CD8-positive, alpha-beta T cell (primary cell): ENCODE measurements at places on chromosomes 5 and 9. TPM values are rescaled to one million over a fixed set of nuclear protein-coding genes. Genes with fewer than 3 reads are reported as not detected.
A peak's percentile ranks its signal among the peaks of the same experiment; 100 is the strongest.

- DNase-seq, result no peak
Observed at GRCh38 chr5:145660897-145661640, 174.1 kb downstream of the PRELID2 start.

GRCh38 chr5:493119-493701 lies 31.0 kb downstream of the SLC9A3 start:
- DNase-seq, result no peak

IRX2 gene
- not detected for total RNA-seq

- no peak for DNase-seq
Observed at GRCh38 chr5:122126756-122127321, 2.5 kb upstream of the ZNF474 start.

- no peak for DNase-seq
Observed at GRCh38 chr5:92969781-92970237, 611.2 kb downstream of the NR2F1-AS1 start.

TMC1 gene
- not detected for total RNA-seq

DNA sequence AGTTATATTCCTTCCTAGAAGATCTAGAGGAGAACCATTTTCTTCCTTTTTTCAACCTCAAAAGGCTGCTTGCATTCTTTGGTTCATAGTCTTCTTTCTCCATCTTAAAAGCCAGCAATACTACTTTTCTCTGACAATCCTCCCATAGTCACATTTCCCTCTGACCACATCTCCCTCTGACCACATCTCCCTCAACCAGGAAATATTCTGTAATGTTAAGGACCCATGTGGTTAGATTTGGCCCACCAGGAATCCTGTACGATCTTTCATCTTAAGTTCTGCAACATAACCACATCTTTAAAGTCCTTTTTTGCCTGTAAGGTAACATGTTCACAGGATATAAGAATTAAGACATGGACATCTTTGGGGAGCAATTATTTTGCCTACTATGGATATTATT lies 179.4 kb upstream of the SPEF2 start:
- DNase-seq, result no peak

- DNase-seq, result no peak
Observed at GRCh38 chr9:95037789-95038521, 279.6 kb downstream of the FANCC start.

DNA sequence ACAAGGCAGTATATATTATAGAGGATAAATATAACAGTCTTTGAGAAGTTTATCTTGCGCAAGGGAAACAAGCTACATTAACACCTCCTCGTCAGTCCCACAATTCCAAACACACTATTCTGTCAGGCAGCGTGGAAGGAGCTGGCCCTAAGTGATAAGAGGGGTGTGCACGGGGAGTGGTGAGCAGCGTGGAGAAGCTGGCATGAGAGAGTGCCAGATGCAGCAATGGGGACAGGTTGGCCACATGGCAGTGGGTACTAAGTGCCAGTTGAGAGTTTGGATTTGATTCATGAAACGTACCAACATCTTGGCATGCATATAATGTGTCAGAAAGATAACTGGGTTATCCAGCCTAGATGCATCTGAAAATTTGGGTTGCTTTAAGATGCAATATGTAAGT lies 460.2 kb downstream of the ICE1 start:
- DNase-seq, result no peak

- DNase-seq, result no peak
Observed at GRCh38 chr5:96638561-96638960, 23.6 kb upstream of the CAST start.

DNA sequence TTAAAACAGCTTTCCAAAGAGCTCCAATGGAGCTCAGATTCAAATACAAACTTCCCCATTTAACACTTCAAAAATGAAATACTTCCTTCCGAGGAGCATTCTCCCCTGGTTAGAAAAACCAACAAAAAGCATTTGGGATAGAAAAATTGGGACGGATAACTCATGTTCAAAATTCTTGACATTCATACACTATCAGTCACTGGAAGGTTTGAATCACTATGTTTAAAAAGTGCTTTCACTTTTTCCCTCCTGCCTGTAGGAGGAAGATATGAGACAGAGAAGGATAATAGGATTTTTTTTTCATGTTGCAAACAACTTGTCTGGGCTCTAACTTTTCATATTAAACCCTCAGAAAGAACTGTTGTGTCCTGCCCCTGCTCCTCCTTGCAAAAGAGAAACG lies 412.0 kb downstream of the ACTL7B start:
- DNase-seq, result no peak

GRCh38 chr5:1751026-1751863 lies 48.4 kb downstream of the MRPL36 start:
- no peak for DNase-seq

SIT1 gene
- total RNA-seq, result 11.6 TPM

DNA sequence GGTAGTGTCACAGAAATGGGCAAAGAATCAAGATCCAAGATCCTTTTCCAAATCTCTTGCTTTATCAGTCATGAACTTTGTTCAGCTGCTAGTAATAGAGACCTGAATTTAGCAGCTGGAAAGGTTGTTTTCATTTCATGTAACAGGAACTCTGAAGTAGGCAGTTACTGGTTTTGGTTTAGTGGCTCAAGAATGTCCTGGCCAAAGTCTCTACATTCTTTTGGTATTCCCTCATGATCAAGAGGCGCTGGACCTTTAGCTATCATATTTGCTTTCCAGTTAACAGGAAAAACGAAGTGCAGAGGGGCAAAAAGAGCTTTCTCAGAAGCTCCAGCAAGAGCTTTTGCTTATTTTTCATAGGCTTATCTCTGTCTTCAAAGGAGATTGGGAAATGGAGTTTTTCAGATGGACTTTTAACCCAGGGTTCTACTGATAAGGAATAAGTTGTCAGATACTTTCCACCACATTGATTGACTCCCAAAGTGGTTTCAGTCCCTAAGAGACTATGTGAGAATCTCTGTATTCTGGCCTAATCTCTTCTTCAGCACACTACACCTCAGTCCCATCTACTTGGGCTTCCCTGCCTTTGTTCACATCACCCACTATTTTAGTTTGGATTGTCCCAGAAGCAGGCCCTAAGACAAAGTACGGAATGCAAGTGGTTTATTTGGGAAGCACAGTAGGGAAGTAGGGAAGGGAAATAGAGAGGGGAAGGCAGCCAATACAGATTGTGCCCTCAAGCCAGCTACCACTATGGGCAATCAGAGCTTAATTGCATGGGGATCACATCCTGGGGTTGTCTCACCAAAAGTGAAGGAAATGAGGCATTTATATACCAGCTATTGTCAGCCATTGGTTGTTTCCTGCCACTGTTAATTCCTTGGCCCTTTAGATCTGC lies 359.3 kb downstream of the LRRC70 start:
- DNase-seq, result no peak

- DNase-seq, result no peak
Observed at GRCh38 chr5:106258591-106259125, 1412.1 kb downstream of the EFNA5 start.

DNA sequence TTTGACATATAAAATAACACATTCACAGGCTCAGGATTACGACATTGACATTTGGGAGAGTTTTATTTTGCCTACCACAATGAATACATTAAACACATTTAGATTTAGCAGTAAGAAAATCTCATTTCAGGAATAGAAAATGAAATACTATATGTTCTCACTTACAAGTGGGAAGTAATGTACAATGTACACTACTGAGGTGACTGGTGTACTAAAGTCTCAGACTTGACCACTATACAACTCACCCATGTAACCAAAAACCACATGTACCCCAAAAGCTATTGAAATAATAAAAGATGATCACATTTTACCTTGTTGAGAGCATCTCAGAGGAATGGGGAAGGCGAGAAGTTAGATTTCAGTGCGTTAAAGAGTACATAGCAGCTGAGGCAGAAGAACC lies 1202.4 kb upstream of the SEMA6A start:
- no peak for DNase-seq

SNCAIP gene
- total RNA-seq, result not detected

DNA sequence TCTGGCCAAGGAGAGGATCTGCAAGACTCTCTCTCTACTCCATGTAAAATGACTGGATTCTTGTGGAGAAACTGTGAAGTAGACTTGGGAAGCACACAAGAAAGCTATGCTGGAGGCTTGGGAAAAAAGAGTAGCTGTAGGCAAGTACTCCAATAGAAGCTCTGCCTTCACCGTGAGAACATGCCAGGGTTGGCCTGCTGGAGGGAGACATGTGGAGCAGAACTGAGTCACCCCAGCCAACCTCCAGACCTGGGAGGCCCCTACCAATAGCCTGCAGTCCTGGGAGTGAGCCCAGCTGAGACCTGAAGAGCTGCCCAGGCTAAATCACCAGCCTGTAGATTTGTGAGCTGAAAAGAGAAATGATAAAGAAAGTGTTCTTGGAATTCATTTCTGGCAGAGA lies 66.6 kb downstream of the DEPDC1B start:
- DNase-seq, result no peak

- DNase-seq, result no peak
Observed at GRCh38 chr9:81851340-81851739, 76.9 kb upstream of the SPATA31D4 start.

DNA sequence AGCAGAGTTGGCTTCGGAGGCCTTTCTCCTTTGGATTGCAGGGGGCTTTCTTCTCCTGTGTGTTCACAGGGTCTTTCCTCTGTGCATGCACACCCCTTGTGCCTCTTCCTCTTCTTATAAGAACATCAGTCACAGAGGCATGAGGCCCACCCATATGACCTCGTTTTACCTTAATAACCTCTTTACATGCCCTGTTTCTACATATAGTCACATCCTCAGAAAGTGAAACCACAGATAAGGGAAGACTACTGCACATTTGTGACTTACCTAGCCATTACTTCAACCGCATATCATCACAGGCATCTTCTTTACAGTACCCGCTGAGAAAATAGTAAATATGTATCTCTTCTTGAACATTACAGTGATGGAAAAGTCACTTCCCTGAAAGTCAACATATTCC lies 204.9 kb upstream of the TARS1 start:
- DNase-seq, result no peak

NHP2 gene
- total RNA-seq, result 48.8 TPM

DNA sequence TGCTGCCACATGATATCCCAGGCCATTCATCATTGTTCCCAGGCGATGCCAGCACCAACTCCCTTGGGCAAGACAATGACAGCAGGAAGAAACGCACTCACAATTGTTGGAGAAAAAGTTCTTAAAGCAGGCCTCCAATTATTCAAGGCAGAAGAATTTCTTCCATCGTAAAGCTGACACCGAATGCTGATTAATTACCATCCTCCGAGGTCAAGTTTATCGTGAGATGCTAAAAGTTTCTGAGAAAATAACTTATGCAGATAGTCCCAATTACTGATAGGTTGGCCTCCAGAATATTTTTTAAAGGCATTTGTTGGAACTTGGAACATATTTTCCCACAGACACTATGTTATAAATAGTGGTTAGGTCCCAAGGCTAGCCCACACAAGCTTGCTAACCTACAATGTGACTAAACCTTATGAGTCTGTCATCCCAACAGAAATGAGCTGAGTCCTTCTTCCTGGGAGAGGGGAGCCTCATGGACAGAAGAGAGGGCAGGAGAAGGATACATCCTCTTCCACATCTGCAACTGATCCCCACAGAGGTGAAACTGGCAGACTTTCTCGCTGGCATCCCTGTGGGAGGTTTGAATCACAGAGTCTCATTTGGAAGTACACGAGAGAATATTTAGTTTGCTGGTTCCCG lies 202.4 kb upstream of the TBC1D2 start:
- DNase-seq, result no peak

LRRC19 gene
- total RNA-seq, result not detected

PKD2L2 gene
- not detected for total RNA-seq

ENTREP1 gene
- not detected for total RNA-seq

- no peak for DNase-seq
Observed at GRCh38 chr5:110623874-110624273, 102.6 kb downstream of the TMEM232 start.

GRCh38 chr5:54610197-54610944 lies 92.8 kb downstream of the SNX18 start:
- peak; percentile 29 for DNase-seq

DNA sequence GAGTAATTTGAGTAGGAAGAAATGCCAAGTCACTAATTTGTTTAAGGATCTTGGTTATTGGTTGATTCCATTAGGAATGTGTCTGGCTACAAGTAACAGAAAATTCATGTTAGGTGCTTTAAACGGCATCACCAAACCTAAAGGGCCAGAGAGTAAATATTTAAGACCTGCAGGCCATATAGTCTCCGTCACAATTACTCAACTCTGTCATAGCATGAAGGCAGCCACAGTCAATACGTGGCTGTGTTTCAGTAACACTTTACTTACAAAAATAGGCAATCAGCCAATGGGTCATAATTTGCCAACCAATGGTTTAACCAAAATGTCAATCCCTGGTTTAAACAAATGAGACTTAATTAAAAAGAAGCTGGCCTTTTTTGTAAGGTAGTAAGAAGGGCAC lies 98.5 kb downstream of the ARL15 start:
- DNase-seq, result no peak

GRCh38 chr5:154238776-154239481 lies 48.4 kb downstream of the GALNT10 start:
- no peak for DNase-seq

- no peak for DNase-seq
Observed at GRCh38 chr5:178940569-178941360, at the start of gene ZNF454. Gene ZNF454, plus strand, starts transcription at chr5:178941198. Its CDS starts 1,594 bp downstream, at chr5:178942792.

DNA sequence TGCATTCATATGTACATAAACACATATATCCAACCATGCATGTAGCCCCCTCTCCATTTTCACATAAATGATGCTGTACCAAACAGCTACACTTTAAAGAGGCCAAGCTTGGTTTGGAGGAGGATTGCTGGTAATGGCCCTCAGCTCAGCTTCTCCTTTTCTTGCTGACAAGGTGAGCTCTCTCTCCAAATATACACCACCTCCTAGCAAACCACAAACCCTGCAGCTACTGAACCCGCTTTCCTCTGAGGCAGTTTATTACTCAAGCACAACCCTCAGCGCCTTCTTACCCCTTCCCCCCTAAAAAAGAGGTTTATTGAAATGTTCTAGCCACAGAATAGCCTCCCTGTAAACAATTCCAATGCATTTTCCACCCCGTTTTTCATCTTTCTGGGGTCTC lies 54.0 kb downstream of the ALG2 start:
- no peak for DNase-seq

GAPVD1 gene
- 81.0 TPM for total RNA-seq

DNA sequence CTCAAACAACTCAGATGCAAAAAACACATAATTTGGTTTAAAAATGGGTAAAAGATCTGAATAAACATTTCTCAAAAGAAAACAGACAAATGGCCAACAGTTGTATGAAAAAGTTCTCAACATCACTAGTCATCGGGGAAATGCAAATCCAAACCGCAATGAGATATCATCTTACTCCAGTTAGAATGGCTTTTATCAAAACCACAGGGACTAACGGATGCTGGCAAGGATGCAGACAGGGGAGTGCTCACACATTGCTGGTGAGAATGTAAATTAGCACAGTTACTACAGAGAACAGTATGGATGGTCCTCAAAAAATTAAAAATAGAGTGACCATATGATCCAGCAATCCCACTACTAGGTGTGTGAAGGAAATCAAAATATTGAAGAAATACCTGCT lies 589.1 kb upstream of the ADAMTS16 start:
- no peak for DNase-seq

NIM1K gene
- total RNA-seq, result 0.46 TPM

ADRB2 gene
- 7.6 TPM for total RNA-seq

DNA sequence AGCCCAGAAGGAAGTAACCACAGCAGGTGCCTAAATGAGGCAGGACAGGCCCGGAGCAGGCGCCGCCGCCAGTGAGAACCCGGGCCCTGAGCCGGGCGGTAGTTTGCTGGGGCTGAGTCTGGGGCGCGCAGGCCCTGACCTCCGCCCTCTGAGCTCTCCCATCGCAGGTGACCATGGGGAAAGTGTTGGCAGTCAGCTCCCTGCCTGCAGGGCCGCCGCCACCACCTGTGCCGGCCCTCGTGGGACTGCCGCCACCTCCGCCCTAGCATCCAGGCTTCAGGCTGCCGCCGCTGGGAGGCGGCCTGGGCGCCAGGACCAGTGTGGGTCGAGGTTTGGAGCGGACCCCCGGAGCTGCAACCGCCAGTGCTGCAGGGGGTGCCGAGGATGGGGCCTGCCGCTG lies 61.1 kb downstream of the TARS1 start:
- DNase-seq, result no peak

PLEKHG4B gene
- not detected for total RNA-seq
